Suppressor macrophage treated with lipopolysaccharide for 1 hour (primary cell): ENCODE measurements at places on chromosomes 6 and 20.

GRCh38 chr6:168886964-168887363 is 366.7 kb downstream of the THBS2 start:
- DNase-seq: no peak

DNA sequence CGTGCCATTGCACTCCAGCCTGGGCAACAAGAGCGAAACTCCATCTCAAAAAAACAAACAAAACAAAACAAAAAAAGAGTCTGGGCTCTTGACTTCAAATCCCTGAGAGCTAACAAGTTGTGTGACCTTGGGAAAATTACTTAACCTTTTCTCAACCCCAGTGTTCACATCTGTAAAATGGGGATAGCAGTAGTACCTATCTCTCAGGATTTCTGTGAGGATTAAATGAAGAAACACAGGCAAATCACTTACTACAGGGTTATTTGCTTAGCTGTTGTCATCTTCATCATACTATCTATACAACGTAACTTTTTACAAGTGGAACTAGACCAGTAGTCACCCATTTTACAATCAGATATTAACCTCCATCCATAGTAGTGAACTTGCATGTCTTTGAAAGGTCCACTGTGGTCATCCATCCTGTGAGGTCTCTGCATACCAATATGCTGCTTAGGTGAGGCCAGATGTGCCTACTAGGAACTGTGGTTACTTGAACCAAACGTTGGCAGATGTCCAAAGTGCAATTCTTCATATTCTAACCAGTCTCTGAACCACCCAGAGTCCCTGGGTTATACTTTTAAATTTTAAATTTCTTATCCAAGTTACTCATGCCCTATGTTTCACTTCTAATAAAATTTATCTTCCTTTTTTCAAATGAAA is 128.9 kb upstream of the BEND3 start:
- no peak for DNase-seq

DNA sequence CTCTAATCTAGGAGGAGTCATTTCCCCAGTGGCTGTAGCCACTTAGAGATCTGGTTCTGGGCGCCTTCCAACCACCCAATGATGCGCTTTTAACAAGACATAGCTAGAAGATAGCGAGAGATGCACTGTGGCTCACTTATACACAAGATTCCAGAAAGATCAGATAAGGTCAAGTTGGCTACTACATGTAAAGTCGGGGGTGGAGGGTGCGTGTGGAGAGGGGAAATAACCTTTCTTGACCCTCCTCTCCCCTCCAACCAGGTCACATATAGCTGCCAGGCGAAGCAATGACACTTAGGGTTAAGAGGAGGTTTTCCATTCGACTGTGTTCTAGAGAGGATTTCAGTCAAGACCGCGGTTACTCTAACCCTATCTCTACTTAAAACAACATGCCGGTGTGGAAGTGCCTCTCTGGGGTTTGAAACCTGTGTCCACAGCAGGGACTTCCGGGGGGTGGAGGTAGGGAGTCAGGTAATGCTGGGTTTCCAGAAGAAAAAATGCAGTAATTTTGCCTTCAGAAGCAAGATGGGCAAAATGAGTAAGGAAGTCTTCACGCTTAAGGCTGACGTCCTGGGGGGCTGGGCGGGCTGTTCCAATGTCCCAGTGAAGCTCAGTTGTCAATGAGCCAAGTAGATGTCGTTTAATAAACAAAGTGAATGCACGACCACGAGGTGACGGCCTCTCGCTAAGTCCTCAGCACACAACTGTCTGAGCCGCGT is 1.8 kb upstream of the SIM1 start:
- no peak for DNase-seq

DNA sequence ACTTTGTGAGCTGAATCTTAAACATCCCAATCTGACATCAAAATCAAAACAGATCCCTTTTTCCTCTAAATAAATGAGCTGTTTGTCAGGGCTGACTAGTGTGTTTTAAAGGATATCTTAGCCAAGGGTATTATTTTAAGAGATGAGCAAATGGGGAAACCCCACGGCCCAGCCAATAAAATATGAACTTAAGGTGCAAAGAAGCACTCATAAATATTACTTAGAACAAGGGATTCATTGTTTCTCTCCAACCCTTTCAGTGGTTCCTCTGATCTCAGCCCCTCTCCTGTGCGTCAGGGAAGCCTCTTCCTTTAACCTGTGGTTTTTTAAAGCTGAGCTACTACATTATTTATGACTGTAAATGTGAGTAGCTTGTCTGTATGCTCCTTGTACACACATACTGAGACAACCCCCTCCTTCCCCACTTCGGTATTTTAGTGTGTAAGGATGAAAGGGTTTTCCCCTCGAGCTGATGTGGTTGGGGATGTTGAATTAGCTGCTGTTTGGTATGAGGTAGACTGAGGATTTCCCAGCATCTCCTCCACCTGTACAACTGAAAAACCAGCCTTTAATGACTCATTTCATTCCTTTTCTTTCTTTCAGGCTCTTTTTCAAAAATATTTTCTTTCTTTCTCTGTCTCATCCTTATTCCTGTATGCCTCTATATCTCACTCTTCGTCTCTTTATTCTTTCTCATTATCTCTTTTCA is 6.5 kb downstream of the BMP5 start:
- no peak for DNase-seq

- no peak for DNase-seq
These were observed 68.3 kb downstream of the ANKRD6 start for GRCh38 chr6:89501222-89501621.

DNA sequence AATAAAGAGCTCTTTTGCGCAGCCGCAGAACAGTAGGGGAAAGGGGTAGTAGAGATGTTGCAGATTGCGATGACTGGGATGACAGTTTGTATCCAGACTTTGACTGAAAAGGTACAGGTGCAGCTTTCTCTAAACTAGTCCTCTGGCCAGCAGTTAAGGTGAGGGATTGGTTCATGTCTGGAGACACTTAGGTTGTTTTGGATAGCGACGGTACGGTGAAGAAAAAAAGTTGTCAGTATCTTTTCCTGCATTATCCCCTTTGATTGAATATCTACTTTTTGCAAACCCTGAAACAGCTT is 537 bp downstream of the PRR3 start:
- peak; percentile 70 for DNase-seq

GRCh38 chr20:46578745-46579144 is 28.3 kb upstream of the OCSTAMP start:
- no peak for DNase-seq
